ENCODE measurements at places on chromosomes 4 and X.

DNA sequence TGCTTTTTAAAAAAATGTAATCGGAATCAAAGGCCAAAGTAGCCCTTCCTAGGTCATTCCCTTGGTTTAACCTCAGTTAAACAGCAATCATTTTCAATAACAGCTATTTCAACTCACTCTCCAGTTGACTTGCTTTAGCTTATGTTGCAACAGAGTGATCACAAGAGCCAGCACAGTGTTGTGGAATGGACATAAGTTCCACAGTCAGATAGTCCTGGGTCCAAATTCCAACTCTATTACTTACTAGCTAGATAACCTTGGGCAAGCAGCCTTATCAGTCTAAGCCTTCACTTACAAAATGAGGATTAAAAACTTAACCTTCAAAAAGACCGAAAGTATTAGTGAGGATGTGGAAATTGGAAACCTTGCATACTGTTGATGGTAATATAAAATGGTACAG, 9.2 kb upstream of the GPC3 start:
- DNase-seq = no peak

DNA sequence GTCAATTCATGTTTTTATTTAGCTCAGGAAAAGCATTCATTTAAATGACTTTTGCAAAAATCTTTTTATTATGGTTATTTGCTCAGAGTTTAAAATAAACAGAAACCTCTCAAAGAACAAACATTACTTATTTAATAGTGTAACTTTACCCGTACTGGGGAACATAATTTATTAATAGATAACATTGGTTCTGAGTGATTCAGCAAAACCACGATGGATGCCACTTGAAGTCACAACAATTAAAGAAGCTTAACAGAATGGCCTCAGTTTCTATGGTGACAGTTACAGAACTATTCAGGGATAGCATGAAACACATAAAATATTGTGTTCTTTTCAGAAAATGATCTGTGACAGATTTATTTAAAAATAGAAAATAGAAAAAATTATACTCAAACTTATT, 368.7 kb downstream of the CCSER1 start:
- DNase-seq = no peak

GRCh38 chrX:153375571-153375970, 25.6 kb downstream of the PNMA6E start:
- no peak for DNase-seq

- no peak for DNase-seq
Observed at GRCh38 chrX:123731987-123732669, 724 bp downstream of the THOC2 start.

- no peak for DNase-seq
Observed at GRCh38 chr4:183392377-183392776, 52.1 kb upstream of the CDKN2AIP start.

DNA sequence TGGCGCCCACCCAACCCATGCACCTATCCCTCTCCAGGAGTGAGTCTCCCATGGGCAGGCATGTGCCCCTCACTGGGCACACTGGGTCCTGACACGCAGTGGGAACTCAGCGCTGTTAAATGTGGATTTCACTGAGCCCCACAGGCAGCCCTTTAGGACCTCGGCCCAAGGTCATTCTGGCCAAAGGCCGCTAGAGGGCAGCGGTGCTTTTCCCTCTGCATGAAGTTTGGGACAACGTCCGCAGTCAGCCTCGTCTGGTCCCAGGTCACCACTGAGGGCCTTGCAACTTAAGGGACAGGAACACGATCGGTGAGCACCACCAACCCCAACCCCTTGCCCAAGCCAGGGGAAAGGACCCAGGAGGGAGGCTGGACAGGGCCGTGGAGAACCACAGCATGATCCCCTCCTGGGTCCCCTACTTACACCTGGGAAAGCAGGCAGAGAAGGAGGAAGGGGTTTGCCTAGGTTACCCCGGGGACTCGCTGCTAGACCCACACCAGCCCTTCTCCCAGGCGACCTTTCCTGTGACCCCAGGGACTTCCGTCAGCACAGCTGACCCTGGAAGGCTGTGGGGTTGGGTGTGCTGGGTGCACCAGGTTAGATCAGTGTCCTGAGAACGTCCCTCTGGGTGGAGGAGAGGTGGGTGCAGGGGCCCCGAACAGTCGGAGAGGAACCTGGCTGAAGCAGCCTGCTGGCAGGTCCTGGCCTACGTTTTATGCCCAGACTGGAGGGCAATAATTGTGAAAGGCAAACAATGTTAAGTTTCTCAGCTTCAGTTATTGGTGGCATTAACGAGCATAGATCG, 24.0 kb downstream of the CYTL1 start:
- DNase-seq = peak; percentile 24

GRCh38 chr4:148056879-148057278, 325.0 kb downstream of the ARHGAP10 start:
- DNase-seq = peak; percentile 74

DNA sequence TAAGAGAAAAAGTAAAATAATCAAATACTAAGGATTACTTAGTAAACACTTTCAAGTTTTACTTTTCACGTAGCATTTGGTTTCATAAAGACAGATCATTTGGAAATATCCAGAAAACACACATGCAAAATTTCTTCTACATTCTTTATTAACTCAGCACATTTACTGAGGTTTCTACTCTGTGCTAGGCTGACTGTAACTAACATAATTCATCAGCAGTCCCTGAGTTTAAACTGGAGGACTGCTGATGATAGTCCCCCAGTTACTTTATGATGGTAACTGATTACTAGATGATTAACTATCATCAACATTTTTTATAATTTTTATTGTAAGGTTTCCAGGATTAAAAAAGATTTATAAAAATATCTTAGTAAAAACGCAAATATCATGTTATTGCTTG, 12.3 kb downstream of the LEF1 start:
- DNase-seq = no peak

GRCh38 chr4:101850698-101851097, 60.2 kb downstream of the BANK1 start:
- no peak for DNase-seq

DNA sequence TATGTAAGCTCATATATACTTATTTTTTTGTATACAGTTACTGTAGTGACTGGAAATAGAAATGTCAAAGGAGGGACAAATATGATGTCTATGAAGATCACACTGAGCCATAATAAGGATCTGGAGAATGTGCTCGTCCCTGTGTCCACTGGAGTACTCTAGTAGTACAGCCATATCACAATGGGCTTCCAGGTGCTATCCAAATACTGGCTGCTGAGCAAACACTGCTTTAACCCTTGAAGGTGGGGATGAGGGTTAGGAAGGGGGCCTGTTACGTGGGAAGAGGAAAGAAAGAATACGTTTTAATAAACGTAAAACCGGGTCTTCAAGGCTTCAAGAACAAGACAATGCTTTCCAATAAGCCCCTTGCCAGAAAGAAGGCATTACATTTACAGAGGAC, 29.8 kb upstream of the TMEM150C start:
- DNase-seq = no peak

- DNase-seq = no peak
Observed at GRCh38 chr4:168484626-168485025, 4.3 kb upstream of the DDX60L start.

DNA sequence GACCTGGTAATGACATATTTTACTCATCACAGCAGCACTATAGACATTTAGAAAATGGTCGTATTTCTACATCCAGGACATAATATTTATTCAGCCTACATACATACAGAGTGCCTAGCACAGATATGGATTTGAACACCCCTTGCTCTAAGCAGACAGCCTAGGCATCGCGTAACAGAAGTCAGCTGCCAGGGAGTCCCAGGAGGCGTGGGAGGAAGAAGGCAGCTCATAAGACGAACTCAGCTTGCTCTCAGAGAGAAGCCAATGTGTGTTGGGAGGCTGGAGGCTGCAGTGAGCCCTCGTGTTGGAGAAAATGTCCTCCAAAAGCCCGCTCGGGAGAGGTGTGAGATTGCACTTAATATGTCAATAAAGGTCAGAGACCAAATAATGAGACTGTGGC, 131.6 kb downstream of the BCOR start:
- no peak for DNase-seq

DNA sequence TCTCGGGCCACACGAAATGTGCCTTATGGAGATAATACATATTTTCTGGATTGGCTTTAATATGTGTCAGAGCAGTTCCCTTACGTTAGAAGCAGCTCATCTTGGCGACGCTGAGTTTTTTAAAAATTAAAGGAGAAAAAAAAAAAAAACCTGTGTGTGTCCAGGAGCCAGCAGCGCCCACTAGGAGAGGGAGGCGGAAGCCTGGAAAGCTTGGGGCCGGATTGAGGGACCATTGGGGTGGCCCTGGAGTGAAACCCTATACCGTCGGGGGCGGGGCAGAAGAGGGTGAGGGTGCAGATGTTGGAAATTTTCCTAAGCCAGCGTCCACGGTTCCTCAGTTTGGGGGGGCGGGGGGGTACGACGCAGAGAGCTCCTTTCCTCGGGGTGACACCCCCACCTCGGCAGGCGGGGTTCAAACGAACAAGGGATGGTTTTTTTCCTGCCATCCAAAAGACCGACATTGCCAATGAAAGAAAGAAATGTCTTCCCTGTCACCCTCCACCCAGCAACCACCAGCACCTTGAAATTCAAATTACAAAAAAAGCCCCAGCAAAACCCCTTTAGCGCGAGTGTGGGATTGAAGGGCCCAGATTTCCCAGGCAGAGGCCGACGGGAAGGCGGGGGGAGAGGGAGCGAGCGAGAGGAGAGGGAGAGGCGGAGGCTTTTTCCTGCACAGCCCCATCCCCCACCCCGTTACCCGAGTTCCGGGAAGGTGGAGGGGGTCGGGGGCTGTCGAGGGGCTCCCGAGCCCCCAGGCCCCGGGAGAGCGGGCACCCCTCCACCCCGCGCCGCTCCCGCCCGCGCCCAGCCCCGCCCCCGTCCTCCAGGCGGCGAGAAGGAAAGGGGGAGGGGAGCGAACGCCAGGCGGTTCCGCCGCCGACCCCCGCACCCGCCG, 859 bp downstream of the SMARCA1 start:
- DNase-seq = no peak

GRCh38 chr4:142314686-142315085, 531.4 kb downstream of the INPP4B start:
- DNase-seq = peak; percentile 14

GRCh38 chr4:144903953-144904711, 193.9 kb downstream of the ANAPC10 start:
- DNase-seq = no peak

GRCh38 chr4:25635501-25635900, 20.1 kb upstream of the SLC34A2 start:
- DNase-seq = no peak

GRCh38 chrX:124228849-124229248, 103.6 kb upstream of the TEX13D start:
- DNase-seq = no peak

DNA sequence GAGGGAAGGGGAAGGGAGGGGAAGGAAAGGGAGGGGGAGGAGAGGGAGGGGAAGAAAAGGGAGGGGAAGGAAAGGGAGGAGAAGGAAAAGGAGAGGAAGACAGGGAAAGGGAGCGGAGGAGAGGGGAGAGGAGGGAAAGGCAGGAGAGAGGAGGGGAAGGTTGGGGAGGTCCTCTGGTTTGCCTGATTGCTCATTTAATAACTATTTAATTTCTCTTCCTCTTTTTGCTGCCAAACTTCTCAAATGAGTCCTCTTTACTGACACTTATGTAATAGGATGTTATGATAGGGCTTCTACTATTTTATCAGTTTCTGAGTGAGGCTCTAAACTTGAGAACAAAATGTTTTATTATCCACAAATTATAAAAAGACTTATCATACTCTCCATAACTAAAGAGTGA, 35.4 kb upstream of the PPA2 start:
- no peak for DNase-seq

- no peak for DNase-seq
Observed at GRCh38 chr4:3674479-3674851, 91.7 kb upstream of the ADRA2C start.

GRCh38 chr4:61985426-61985825, 785.3 kb downstream of the ADGRL3 start:
- no peak for DNase-seq

GRCh38 chr4:173074501-173074946, 94.1 kb upstream of the GALNT7 start:
- DNase-seq = no peak

DNA sequence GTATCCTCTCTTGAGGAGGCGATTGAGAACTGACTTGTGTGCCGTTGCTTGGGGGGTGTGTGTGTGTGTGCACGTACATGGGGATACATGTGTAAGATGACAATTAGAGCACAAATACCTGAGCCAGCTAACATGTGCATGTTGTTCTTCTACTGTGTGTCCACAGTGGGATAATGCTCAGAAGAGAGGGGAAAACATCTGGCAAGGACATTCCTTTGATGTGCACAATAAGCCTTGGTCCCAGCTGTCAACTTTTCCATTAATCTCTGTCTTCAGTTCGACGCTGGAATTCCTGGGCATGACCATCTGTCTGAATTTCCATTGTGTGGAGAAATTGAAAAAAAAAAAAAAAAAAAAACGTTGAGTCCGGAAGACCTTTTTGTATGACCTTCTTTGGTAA, 592.0 kb upstream of the GALNTL6 start:
- no peak for DNase-seq

- DNase-seq = no peak
Observed at GRCh38 chr4:66604192-66604591, 933.9 kb upstream of the EPHA5 start.

GRCh38 chr4:55363691-55364351, 17.8 kb downstream of the SRD5A3 start:
- no peak for DNase-seq

DNA sequence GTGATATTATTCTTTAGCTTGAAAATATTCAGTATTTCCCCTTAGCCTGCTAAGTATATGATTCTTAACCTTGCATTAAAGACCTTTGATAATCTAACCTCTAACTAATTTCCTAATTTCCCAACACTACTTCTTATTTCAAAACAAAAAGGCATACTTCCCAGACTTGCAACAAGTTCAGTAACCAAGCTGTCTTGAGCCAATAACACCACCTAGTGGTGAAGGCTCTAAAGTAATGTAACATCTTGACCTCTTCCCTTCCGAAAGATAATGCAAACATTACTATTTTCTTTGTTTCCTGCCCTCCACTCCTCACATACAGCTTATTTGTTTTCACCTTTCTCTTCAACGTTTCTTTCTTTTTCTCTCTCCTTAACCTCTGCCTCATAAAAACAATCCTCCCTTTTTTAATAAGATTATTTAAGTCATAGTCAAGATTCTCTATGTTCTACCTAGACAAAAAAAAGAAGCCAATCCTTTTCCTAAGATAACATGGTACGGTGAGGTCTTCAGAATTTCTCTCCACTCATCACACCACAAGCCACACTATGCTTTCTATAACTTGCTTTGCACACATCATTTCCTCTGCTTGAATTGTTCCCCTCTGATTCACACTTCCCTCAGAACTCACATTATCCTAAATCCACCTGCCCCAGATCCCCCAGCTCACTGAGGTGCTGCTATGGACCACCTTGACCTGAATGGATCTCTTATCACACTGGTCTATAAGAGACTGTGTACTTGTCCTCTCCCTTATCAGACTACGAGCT, 3.5 kb downstream of the FAT1 start:
- DNase-seq = no peak

DNA sequence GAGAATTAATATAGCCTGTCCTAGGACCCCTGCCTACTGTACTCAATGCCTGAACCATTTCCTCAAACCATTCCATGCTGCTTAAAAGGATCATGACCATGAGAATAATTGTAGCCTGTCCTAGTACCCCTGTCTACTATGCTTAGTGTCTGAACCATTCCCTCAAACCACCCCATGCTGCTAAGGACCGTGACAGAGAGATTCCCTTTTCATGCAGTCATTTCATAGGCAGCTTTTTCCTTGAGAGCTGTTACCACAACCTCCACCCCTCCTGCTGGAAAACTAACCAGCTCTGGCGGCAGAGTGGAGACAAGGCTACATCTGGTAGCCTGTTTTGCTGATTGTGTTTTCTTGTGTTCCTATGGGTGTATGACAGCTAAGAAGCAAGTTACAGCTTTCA, 174.9 kb upstream of the SMARCAD1 start:
- DNase-seq = no peak

- DNase-seq = no peak
Observed at GRCh38 chr4:125389713-125390112, 75.0 kb downstream of the FAT4 start.

Measured in CD4-positive, alpha-beta T cell treated with Interleukin-17A for 1 hour (primary cell).